ENCODE measurements at places on chromosomes 5 and 9. TPM values are rescaled to one million over a fixed set of nuclear protein-coding genes. Genes with fewer than 3 reads are reported as not detected.

DMGDH gene
- 5.3 TPM for total RNA-seq

GRCh38 chr9:2096376-2096970 is 81.3 kb downstream of the SMARCA2 start:
- H3K4me1 ChIP-seq: peaks cover 10% of the 10 kb centered on the region
- H3K36me3 ChIP-seq: peaks cover 25% of the 10 kb centered on the region
- H3K27ac ChIP-seq: no peak overlapping the region

ELOVL7 gene
- 1.4 TPM for total RNA-seq

DNA sequence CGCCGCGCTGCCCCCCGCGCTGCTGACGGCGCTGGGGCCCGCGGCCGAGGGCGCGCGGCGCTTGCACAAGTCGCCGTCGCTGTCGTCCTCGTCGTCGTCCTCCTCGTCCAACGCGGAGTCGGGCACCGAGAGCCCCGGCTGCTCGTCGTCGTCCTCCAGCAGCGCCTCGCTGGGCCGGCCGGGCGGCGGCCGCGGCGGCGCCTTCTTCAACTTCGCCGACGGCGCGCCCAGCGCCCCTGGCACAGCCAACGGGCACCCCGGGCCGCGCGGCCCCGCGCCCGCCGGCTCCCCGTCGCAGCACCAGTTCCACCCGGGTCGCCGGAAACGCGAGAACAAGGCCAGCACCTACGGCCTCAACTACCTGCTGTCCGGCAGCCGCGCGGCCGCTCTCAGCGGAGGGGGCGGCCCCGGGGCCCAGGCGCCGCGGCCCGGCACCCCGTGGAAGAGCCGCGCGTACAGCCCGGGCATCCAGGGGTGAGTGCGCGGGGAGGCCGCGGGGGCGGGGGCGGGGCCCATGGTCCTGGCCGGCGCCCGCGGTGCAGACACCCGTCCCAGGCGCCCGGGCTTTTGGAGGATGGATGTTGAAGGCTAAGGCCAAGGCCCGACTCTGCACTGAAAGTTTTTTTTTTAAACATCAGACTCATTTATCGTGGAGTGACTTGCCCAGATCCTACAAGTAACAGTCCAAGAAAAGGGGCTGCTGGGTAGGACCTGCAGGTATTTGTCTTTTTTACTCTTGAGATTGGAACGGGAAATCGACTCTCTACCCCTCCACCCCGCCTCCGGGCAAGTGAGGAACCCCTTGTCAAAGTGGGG is 1.2 kb downstream of the TENT4A start:
- H3K4me1 ChIP-seq: peaks cover 53% of the 10 kb centered on the region
- no peaks in the 10 kb centered on the region for H3K27me3 ChIP-seq
- H3K36me3 ChIP-seq: no peaks in the 10 kb centered on the region
- peak overlapping the region; percentile 96 for H3K27ac ChIP-seq
- no peak for DNase-seq

DNA sequence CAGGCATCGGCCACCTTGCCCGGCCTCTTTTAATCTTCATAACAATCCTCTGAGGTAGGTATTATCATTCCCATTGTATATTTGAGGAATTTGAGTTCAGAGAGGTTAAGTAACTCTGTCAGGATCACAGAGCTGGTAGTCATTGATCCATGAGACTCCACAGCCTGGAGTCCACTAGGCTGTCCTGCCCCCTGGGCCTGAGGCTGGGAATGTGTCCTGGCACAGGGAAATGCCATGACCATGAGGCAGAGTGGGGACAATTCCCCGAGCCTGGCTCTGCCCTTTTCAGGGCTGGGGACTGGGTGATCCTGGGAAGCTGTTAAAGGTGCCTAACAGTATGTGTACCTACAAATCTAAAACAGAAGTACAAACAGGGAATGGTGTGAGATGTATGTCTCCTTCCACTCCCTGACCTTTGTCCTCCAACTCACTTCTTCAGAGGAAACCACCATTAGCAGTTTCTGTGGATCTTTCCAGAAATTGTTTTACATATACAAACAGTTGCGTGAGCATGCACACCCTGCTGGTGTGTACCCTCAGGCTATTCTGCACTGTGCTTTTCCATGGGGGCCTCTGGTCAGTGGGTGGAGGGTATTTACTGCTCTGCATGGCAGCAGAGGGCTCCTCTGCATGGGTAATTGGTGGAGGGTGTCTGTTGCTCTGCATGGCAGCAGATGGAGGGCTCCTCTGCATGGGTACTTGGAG is 53.8 kb downstream of the NDST1 start:
- DNase-seq: peak; percentile 44
- no peak overlapping the region for H3K27ac ChIP-seq
- no peaks in the 10 kb centered on the region for H3K4me1 ChIP-seq
- H3K27me3 ChIP-seq: no peaks in the 10 kb centered on the region
- no peak overlapping the region for H3K4me3 ChIP-seq

DNA sequence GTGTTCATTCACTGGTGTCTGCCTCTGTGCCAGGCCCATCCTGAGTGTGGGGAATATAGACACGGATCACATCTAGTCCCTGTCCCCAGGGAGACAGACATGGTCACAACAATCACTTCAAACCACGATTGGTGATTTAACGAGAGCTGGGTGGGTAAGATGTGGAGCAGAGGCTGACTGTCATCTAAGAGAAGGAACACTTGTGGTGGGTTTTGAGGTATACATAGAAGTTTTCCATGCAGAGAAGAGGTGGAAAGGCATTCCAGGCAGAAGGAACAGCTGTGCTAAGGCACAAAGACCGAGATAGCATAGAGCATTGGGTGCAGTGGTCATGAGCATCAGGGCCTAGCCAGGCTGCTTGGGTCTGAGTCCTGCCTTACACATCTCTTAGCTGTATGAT is 22.7 kb upstream of the WDR38 start:
- no peaks in the 10 kb centered on the region for H3K36me3 ChIP-seq
- H3K27me3 ChIP-seq: no peaks in the 10 kb centered on the region
- H3K4me1 ChIP-seq: peaks cover 30% of the 10 kb centered on the region
- H3K4me3 ChIP-seq: no peak overlapping the region
- DNase-seq: no peak

THOC3 gene
- 17.4 TPM for total RNA-seq

DNA sequence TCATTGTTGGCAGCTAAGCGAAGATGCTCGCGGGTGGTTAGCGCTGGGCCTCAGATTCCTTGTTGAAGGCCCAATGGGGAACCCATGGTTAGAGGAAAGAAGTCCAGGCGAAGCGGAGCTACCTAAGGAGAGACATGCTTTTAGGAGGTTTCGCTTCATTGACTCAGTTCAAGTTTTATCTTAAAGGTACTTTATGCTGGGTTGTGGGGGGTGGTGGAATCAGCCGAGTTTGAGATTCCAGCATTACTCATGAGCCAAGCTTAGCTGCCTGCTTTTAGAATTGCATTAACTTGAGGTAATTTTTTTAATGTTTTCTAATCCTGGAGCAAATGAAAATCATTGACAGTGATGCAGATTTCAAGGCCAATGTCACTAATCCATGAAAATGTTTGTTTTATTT is 16.1 kb downstream of the MEGF10 start:
- DNase-seq: no peak
- no peak overlapping the region for H3K4me3 ChIP-seq
- H3K4me1 ChIP-seq: no peaks in the 10 kb centered on the region
- no peak overlapping the region for H3K27ac ChIP-seq
- H3K36me3 ChIP-seq: no peaks in the 10 kb centered on the region

Data from sigmoid colon (tissue), 7 donors.